Inflammatory macrophage (primary cell): ENCODE measurements at places on chromosomes 2 and 18.

DNA sequence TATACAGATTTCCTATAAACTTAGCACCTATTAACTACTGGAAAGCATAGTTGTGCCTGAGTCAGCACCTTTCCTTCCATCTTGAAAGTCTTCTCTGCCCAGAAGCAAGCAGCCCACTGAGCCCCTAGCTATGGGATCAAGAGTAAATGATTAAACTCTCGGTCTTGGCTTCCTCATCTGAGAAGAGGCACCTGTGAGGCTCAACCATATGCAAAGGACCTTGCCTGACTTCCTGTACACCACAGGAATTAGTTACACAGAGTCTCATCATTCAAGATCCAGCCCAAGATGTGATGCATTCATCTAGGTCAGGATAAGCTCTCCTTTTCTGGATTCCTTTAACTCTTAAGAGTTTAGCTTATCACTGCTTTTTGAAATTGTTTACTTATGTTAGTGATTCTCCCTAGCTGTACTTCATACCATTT, 96.0 kb downstream of the CDH2 start:
- DNase-seq, result no peak

- DNase-seq, result peak; percentile 49
These were observed 79.3 kb downstream of the FBXO15 start for GRCh38 chr18:74068296-74068695.

- DNase-seq, result peak; percentile 57
These were observed 42.5 kb downstream of the KIAA2012 start for GRCh38 chr2:202115479-202115971.

- DNase-seq, result peak; percentile 57
These were observed 6.3 kb upstream of the OTOS start for GRCh38 chr2:240146627-240147278.

DNA sequence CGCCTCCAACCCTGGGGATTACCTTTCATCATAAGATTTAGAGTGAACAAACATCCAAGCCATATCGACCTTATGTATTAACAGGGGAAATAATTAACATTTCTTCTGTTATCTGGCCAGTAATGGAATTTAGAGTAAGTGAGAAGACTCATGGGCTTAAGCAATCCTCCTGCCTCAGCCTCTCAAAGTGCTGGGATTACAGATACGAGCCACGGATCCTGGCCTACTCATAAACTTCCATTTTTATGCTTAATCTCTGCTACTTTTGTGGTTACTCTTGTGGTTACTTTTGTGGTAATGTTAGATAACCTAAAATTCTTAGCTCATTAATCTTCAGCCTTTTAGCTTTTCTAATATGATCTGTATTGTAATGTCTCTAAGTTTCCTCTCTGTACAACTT, 159.3 kb upstream of the SLC8A1 start:
- no peak for DNase-seq

DNA sequence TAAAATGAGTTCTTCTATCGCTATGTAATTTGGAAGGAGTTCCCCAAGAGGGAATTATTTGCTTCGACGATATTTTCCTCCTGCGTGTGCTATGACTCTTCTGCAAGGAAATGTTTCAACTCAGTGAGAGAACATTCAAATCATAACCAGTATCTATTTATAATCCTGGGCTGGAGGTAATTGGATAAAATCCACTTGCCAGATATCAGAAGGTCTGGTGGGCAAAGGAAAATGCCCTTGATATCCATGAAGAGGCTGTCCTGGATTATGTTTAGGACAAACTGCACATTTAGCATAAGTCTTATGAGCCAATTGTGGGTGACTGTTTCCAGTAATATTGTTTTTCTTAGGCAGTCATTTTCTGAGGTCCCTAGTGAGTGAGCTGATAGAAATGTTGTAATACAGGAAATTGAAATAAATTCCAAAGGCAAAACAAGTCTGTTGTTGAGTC, 17.7 kb downstream of the RPIA start:
- no peak for DNase-seq

DNA sequence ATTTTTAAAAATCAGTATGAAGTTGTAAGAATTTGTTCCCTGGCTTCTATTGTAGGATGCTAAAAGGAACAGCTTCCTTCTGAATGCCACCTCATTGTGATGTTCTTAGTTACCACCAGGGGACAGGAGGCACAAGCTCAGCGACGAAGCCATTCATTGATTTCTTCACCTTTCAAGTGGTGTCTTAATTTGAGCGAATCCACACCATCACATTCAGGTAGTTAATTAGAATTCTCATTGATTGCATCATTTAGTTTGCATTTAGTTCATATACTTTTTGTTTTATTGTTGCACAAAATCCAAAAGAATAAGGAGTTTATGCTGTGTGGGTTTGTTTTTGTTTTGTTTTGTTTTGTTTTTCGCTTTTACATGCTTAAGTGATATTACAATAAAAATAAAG, 23.1 kb downstream of the CYP27C1 start:
- peak; percentile 23 for DNase-seq

DNA sequence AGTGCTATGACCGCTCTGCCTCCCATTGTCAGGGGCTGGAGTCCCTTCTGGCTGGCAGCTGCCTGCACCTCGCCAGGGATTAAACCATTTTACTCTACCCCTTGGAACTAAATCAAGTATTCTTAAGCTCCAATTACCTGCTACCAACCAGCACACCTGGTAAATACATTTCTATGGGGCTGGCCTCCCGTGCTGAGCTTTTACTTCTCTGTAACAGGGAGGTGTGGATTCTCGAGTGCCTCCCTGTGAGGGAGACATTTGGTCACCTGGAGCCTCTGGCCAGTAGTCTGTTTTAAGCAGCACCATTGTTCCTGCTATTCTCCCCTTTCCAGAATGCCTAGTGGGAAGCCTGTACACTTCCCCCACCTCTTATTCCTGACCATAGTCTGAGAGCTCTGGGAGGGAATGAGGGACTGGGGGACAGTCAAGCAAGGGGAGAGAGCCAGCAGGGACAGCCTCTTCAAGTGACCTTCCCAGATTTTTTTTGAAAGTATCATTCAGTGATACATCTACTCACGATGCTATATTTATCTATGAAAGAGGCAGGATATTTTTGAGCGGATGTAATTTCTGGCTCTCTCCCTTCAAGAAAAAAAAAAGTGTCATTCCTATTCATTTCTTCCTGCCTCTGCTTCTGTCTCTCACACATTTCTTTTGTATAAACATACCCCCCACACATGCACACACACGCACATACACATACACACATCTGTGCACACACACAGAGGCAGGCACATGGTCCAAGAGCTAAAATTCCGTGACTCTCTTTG, 112.8 kb downstream of the CAPN13 start:
- no peak for DNase-seq

DNA sequence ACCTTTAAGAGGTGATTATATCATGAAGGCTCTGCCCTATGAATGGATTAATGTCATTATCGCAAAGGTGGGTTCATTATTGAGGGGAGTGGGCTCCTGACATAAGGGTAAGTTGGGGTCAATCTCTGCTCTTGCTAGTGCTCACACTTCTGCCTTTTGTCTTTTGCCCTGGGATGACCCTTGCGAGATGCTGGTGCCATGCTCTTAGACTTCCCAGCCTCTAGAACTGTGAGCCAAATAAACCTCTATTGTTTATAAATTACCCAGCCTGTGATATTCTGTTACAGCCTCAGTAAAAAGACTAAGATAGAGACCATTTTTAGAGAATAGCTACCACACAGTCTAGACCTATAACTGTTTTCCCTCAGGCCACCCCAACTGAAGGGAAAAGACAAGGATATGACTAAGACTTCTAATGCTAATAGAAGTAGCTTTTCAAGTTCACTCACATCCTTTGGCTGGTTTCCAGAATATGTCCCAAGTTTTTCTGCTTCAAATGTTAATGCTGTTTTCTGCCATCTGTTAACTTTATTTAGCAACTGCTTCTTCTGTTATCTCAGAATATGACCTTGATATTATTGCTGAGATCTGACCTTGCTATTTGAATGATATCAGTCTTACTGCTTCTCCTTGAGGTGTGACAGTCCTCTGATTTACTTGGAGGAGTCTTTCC, 65.1 kb upstream of the STAM2 start:
- no peak for DNase-seq

- no peak for DNase-seq
These were observed 225.3 kb downstream of the SLC8A1 start for GRCh38 chr2:40226637-40227036.

DNA sequence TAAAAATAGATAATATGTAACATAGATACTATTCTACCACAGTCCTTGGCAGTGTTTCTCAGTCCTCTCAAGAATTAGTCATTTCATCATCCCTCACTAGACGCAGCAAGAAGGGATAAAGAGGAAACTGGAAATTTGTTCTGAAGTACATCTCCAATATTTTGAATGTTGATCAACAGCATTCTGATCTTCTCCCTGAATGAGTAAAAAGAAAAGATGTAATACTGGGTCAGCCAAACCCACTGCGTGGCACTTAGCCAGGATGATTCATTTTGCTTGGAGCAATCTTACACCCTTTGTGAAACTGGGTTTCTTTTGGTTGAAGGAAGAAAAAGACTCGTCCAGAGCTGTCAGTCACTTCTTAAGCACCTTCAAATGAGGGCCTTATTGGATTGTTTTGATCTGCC, 54.1 kb downstream of the TAF1B start:
- DNase-seq, result peak; percentile 84

DNA sequence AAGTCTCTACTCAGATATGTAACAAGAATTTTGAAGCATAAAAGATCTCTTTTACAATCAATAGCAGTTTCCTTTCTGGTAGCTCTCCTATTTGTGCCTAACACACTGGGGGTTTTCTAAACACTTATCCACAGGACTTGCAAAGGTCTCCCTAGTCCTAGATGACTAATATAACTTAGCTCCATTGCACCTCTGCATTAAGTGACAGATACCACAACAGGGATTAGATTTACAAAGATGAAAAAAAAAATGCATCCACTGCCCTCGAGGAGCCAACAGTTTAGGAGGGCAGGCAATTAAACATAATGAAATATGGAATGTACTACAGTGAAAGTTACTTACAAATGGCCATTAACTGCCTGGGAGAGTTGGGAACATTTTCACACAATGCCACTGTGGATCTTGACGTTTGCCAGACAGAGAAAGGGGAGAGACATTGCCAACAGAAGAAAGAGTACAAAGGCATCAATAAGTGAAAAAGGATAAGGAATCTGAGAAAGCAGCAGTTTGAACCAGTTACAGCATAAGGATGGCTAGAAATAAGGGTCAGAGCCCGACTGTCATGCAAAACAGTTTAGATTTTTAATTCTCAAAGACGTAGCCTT, 14.3 kb downstream of the PPP3R1 start:
- DNase-seq, result no peak

- DNase-seq, result no peak
These were observed 272.7 kb downstream of the CD226 start for GRCh38 chr18:69674966-69675365.

GRCh38 chr2:24886691-24887304, 33.2 kb downstream of the ADCY3 start:
- peak; percentile 70 for DNase-seq

DNA sequence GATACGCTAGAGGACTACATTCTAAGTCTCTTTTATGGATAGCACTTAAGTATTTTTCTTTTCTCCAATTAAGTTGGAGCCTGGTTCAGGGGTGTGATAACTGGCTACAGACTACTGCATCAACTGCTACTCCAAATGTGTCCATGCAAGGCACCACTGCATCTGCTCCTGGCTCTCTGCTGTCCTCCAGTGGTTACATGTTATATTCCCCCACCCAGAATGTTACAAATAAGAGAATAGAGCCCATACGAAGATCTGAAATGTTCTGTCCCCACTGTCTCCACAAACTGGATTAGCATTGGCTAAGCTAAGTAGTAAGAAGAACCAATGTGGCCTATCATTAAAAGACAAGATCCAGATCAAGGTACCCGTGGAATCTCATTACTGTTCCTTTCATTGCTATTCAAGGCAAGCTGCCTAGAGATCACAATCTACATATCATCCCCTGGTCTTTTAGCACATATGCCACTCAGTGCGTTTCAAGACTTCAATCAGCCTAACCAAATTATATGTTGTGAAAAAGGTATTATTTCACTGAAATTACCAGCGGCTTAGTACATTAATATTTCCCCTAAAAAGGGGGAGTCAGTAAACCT, 308.3 kb upstream of the SLC8A1 start:
- DNase-seq, result peak; percentile 71

- no peak for DNase-seq
These were observed 414.3 kb downstream of the MEIS1 start for GRCh38 chr2:66849153-66849755.

GRCh38 chr18:23365602-23366001, 87.5 kb upstream of the RIOK3 start:
- no peak for DNase-seq

DNA sequence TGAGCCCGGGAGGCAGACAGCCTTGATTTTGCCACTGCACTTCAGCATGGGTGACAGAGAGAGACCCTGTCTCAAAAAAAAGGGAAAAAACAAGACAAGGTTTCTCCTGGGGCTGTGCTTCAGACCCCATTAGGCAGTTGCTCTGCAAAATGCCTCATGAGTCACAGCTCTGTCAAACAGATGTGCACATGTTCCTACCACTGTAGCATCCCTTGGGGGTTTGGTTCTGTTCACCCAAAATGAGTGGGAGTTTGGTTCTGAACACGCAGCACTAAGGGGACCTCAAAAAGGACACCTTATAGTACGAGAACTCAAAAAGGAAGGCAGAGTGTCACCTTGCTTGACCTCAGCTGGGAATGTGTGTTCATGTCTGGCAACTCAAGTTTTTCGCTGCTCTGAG, 134.9 kb downstream of the RPIA start:
- DNase-seq, result no peak

GRCh38 chr18:5582849-5583681, 39.3 kb upstream of the EPB41L3 start:
- peak; percentile 89 for DNase-seq

- no peak for DNase-seq
These were observed 591 bp downstream of the SLC16A14 start for GRCh38 chr2:230068016-230068650.

DNA sequence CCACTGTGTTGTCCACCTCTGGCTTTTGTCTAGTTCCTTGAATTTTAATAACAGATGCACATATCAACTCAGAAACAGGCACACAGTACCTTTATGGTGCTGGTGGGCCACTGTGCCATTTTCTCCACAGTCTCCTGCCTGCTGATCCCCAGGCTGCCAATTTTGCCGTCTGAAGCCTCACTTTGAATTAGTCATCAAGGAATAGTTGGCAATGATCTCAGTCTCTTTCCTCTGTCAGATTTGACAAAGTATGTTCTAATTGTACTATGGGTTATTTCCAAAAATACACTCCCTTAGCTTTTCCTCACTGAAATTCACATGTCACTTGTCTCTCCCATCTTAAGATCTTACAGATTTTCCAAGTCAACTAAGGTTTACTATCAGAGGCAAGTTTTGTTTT, 140.7 kb downstream of the ZNF516 start:
- no peak for DNase-seq

DNA sequence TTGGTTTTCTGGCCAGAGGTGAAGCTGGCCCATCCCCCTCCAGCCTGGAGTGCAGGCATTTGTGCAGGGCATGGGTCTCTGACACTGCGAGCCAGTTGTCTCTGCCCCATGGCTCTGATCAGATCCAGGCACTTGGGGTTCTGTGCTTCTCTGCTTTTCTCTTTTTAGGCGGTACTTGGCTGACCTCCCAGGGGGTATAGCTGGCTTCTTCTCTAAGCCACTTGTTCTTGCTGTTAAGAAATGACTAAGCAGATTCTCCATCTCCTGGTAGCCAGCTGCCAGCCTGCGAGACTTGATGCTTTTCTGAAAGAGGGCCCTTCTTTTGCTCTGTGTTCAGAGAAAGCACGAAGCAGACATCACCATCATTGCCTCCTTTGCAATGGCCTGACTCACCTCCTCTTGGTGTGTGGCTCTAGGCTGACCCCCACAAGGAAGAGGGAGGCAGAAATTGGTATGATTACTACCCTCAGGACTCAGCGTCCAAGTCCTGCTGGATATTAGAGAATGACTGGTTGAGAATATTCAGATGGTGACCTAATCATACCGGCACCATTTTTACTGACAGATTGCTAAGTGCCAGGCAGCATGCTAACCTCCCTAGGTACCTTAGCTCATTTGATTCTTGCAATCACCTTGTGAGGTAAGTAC, 32.7 kb downstream of the TNP1 start:
- DNase-seq, result no peak
